ENCODE measurements at places on chromosomes 12 and 14.

- DNase-seq = no peak
These were observed 61.0 kb downstream of the DIO2 start for GRCh38 chr14:80150301-80150700.

- DNase-seq = no peak
These were observed 78.8 kb downstream of the RMST start for GRCh38 chr12:97541366-97541765.

GRCh38 chr12:18851271-18851670, 113.4 kb downstream of the CAPZA3 start:
- no peak for DNase-seq

DNA sequence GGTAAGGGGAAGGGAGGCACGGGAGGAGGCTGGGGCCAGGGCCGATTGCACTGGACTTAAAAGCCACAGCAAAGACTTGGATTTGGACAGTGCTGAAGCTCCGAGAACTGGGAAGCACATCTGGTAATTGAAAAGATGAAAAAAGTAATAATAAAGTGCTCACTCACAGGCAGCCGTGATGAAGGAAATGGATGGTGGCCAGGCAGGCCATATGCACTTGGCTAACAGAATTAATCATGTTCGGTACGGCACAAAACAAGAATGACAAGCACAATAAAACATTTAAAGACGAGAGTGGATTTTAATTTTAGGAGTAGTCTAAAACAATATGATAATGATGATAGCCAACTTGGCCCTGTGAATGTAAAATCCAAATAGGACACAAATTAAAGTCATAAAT, 154.3 kb downstream of the VRK1 start:
- no peak for DNase-seq

DNA sequence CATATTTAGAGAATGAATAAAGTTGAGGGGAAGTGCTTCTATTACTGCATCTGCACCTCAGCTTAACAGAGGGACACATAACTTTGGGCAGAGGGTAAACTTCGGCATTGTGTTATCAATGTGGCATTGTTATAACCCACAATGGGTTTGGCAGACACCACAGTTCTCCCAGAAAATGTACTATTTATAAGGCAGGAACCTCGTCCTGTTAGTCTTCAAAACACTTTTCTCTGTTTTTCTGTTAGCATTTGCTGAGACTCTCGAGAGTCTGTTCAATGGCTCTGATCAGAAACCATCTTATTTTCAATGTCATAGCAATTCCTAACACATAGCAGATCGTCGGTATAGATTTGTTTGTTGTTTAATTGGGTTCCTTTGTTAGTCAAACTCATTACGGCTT, 13.9 kb downstream of the PPP1R36 start:
- DNase-seq = no peak

- no peak for DNase-seq
These were observed 83.6 kb upstream of the HECTD1 start for GRCh38 chr14:31291210-31291609.

GRCh38 chr14:71890541-71890940, 41.7 kb upstream of the RGS6 start:
- no peak for DNase-seq

- DNase-seq = no peak
These were observed 222.4 kb upstream of the AMIGO2 start for GRCh38 chr12:47302111-47302671.

DNA sequence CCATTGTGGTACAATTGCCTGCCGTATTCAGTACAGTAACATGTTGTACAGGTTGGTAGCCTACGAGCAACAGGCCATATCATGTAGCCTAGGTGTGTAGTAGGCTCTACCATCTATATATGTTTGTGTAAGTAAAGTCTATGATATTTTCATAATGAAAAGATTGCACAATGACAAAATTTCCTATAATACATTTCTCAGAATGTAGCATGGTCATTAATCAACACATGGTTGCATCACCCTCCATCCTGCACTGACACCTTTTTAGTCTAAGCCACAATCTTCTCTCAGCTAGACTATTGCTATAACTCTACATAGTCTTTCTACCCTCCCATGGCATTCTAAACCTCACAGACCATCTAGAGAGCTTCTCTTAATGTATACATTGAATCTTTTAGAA, 158.5 kb upstream of the HMGA2 start:
- no peak for DNase-seq

GRCh38 chr12:87112571-87113345, 856.6 kb upstream of the MGAT4C start:
- no peak for DNase-seq

GRCh38 chr14:61726778-61727658, 31.7 kb downstream of the HIF1A start:
- no peak for DNase-seq
